ENCODE measurements at places on chromosomes 16 and 17.

DNA sequence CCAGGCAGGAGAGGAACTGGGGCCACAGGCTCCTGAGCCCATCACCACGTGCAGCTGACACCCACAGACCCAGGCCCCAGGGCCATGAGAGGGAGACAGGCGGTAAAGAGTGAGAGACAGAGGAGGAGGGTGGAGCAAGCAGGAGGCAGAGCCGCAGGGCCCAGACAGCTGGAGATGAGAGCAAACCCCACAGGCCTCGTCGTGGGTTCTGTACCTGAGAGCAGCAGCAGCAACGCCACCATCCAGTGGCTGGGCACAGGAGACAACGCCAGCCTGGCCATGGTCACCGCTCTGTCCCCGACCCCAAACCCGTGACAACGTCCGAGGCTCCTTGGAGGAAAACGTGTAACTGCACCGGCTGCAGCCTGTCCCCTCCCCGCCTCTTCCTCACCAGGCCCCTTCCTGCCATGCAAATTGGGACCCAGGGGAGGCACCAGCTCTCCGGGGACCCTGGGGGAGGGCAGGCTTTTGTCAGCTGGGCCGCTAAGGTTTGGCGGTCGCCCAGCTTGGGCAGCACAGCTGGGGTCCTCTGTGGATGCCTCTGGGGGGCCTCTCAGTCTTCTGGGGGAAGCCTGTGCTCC, at the start of gene CD79B:
CD79B (minus strand) TSS at position 351 of the 581 bp plus-strand sequence; CDS start at position 281, 70 bp downstream.
- no peak for DNase-seq

DNA sequence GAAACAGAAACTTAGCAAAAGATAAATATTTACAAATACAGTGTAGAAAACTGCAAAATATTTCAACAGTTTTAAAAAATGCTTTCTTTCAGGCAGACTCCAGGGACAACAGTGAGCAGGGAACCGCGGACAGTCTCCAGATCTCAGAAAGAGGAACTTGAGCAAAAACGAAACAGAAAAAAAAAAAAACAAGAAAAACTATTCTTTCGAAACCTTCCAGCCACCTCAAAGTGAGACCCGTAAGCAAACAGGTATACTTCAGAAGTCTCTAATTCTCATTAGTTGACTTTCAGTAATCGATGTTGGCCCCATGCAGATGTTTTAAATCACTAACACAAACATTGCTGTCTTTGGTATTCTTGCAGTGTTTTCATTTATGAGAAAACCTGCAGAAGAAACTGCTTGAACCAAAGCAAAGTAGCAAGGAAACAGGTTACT, 15.7 kb upstream of the CCL1 start:
- DNase-seq: no peak

DNA sequence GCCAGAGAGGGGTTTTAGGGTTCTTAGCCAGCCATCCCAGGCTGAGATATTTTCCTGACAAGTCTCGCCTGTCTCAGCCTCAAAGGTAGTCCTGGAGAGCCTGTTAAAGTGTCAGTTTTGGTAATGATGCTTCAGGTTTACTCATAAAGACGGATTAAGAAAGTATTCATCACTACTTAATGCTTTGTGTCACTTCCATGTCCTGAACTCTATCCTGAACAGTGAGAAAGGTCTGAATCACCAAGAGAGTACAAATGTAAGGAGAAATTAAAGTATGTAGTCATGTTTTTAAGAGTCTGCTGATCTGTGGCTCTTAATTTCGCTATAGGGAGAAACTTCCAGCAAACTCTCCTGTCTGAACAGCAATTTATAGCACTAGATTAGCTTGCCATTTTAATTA, 14.0 kb downstream of the RPGRIP1L start:
- DNase-seq: no peak

DNA sequence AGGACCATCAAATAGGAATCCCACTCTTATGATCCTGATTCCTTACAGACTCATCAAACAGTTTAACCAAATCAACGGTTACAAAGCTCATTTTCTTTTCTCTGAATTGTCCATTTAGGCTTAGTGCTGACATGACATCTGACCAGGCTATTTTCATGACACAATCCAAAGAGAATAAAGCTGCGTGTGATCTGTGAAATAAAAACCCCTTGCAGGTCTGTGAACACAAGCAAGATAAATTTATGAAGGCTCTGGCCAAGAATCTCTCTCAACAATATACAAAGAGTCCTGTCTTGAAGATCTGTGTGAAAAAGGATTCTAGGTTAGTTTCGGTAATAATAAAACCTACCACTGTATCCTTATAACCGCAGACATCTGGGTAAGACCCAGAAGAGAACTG, 22.0 kb downstream of the COG1 start:
- no peak for DNase-seq

DNA sequence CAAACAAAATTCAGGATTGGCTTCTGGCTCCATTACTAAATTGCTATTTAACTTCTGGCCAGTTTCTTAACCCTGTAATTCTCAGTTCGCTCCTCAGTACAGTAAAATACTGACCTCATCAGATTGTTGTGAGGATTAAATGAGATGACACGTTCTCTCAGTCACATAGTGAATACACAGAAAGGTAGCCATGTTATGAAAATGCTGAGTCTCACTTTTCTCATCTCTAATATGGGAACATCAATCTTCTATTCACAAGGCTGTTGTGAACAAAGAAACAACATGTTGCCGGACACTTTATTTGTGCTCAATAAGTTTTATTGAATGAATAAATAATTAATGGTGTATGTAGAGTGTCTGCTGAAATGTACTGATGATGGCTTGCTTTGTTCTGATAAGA, 924.5 kb upstream of the GOT2 start:
- DNase-seq: no peak

GRCh38 chr17:55005520-55005919, 37.0 kb downstream of the STXBP4 start:
- DNase-seq: no peak

DNA sequence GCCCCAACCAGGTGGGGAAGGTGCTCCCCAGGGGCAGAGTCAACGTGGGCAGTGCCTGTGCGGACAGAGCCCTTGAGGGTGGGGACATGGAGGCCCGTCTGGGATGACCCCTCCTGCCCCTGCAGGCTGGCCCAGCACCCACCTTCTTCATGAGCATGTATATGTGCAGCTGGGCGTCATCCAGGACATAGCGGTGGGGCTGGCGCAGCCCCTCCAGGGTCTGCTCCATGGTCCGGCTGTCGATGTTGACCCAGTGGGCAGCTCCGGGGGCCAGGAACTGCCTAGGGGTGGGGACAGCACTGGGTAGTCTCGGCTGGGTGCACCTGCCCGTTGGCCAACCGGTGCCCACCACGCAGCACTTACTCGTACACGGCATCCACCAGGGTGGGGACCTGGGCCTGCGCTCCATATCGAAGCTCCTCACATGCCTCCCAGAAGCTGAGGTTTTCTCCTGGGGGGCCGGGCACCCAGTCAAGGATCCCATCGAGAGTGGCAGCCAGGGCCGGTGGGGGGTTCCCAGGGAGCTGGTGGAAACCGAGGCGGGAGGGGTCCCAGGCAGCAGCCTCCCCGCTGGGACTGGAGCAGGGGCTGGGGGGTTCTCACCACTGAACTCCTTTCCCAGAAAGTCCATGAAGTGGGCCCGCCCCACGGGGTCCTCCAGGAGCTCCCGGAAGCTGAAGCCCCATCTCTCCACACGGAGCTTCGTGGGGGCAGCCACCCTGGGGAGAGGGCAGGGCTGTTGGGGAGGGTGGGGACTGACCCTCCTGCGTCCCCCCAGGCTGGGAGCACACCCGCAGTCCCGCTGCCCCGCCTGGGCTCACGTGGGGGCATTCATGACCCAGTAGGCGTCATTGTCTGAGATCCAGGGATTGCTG, 5.1 kb downstream of the RGS11 start:
- no peak for DNase-seq

- DNase-seq: no peak
These were observed 67.7 kb downstream of the ZDHHC7 start for GRCh38 chr16:84943620-84944019.

- no peak for DNase-seq
These were observed 523.0 kb upstream of the CDH11 start for GRCh38 chr16:65644821-65645220.

DNA sequence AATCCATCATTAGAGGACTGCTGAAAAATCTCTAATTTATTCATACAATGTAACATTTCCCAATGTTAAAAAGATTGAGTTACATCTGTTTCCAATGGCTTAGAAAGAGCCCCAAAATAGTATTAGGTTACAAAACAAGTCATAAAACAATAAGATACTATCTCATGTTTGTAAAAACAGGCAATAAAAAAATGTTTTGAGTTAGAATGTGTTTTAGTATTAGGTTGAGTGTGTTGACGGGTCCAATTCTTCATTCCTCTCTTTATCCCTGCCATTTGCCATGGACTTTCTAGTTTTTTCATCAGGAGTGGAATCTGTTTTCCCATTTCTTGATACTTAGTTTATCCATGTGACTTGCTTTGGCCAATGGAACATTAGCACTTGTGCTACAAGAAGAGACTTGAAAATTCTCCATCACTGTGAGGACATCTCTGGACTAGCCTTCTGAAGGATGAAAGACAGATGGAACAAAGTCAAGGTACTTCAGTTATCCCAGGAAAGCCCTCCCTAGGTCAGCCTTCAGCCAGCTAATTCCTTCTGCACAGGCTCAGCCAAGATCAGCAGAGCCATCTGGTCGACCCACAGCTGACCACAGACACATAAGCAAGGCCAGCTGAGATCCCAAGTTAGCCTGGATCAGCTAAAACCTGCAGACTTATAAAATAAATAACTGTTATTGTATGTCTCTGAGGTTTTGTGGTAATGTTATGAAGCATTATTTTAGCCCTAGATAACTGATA, 83.3 kb downstream of the HS3ST3A1 start:
- no peak for DNase-seq

DNA sequence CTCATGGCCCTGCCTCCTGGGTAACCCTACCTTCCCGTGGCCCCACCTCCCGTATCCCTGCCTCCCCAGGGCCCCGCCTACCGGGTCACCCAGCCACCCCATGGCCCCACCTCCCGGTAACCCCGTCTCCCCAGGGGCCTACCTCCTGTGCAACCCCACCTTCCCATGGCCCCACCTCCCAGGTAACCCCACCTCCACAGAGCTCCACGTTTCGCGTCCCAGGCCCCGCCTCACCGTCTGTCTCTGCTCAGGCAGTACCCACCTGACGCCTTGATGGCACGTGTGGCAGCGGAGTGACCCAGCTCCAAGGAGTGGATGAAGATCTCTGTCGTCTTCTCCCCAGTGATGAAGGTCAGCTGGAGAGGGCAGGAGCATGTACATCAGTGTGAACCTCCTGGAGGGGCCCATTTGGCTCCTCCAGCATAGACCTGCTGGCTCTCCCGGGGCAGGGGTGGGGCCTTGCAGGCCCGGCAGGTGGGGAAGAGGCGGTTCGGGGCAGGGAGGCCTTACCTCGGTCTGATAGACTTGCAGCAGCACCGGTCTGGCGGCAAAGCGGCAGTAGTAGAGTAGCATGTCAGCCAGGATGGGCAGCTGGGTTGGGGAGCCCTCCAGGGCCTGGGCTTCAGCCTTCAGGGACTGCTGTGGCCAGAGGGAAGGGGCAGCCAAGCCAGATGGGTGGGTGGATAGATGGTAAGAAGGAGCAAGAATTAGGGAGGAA, 18.7 kb upstream of the PIK3R6 start:
- no peak for DNase-seq

DNA sequence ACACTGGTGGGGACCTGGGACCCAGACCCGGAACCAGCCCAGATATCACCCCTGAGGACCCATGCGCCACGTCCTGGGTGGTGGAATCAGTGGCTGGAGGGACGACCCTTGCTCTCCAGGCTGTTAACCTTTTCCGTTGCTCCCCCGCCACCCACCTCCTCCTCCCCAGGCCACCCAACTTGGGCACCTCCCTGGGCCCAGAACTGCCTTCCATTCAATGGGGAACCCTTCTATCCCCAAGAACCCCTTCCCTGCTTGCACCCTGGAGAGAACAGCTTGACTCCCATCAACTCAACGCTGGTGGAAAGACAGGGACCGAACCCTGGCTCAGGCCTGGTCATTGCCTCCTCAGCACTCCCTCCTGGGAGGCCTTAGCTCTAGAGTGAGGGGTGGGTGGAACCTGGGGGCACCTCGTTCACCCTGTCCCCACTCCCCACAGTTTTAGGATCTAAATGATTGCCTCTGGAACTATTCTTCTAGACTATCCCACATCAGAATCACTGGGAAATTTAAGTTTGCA, 5.7 kb upstream of the IL32 start:
- DNase-seq: no peak

- no peak for DNase-seq
These were observed 25.4 kb downstream of the PELP1 start for GRCh38 chr17:4678448-4679026.

GRCh38 chr17:31111183-31111582, 16.4 kb downstream of the NF1 start:
- no peak for DNase-seq

- no peak for DNase-seq
These were observed 369.2 kb downstream of the CDH13 start for GRCh38 chr16:82995924-82996441.

DNA sequence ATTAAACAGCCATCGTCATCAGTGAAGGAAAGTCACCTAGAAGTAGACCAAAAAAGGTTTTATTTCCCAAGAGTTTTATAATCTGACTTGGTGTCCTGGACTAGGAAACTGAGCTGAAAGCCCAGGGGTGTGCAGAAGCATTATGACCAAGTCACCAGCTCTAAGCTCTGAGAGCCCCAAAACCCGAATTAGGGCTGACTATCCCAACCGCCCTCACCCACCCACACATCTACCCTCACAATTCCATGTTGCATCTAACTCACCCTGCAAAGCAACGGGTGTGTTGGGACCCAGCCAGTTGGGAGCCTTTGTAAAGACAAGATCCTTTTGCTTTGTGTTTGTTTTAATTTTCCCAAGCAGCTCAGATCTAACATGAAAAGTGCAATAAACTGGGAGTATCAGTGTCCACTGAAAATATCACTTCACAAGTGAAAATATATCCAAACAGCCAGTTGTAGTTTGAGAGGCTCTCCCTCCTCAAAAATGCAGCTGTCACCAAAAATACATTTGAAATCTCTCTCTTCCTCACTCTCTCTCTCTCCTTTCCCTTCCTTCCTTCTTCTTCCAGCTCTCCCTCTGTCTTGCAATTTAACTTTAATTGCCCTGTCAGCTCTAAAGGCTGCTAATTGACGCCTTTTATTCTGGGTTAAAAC, 16.2 kb upstream of the NOG start:
- DNase-seq: no peak

DNA sequence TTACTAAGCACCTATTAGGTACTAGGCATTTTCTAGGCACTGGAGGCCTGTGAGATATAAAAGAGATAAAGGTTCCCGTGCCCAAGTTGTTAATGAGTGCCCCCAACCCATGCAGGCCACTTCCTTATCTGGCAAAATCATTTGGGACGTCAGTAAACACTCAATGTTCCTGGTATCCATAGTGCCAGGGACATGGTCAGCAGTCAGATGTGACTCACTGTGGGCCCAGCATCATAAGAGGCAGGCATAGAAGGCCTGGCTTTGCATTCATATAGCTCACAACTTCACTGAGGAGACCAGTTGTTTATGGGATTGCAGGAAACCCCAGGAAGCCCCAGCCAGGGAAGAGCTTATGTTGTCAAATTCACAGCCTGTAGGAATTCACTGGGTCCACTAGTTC, 81.1 kb downstream of the MRC2 start:
- no peak for DNase-seq

GRCh38 chr17:72422204-72422504, 301.3 kb downstream of the SOX9 start:
- DNase-seq: no peak
